ENCODE measurements at places on chromosomes 16 and 17.

DNA sequence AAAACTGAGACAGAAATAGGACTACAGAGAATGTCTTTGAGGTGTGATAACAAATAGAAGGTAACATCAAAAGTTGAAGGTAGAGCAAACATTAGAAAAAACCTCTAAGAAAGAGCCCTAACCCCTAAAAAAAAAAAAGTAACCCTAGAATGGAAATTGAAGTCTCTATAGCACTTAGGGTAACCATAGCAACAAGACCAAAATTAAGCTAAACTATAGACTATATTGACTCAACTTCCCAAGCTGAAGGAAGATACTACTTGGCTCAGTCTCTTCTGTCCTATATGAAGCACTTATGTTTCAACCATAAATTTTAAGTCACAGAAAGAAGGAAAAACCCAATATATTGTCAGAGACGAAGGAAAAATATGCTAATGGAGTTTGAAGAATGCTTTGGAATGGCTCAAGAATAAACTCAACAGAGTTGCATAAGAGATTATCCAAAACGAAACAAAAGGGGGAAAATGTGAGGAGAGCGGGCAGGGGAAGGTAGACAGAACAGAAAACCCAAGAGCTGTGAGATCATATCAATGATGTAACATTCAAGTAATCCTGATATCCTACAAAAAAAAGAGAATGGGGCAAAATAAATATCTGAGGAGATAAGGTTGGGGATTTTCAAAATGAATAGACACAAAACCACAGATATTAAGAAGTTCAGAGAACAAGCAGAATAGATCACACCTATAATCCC, 88.4 kb downstream of the USP32 start:
- DNase-seq: no peak

- DNase-seq: no peak
Measured at GRCh38 chr17:34249478-34249877, 5.6 kb upstream of the CCL2 start.

DNA sequence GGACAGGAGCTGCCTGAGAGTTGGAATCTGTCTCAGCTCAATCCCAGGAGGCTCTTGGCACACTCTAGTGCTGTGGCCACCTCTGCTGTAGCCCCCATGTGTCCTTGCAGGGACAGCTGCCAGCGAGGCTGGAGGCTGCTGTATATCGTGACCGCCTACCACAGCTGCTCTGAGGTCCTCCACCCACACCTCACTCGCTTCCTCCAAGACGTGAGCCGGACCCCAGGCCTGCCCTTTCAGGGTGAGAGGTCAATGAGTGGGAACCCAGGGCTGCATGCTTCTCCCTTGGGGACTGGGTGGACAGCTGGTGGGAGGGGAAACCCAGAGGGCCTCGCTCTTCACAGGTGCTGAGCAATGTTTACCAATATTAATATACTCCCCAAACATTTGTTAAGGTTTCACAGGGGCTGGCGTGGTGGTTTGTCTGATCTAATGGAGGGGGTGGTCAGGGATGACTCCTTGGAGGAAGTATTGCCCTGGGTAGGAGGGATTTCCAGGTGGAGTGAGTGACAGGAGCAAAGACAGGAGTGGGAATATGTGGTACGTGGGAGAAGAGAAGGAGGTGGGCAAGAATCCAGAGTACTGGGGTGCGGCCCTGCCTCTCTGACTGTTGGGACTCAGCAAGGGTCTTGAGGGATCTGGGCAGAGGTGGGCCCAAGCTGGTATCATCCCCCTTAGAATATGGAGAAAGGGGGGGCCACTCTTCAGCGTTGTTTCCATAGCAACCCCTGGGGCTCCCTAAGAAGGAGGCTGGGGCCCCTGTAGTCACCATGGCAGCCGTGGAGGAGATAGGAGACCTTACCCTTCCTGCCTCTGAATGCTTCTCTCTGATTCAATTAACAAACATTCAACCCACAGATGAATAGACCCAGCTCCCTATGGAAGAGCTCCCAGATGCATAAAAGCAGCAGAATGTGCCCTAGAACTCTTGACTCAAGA, 22.2 kb upstream of the ALKBH5 start:
- DNase-seq: no peak

- DNase-seq: no peak
Measured at GRCh38 chr16:9428355-9429005, 337.0 kb downstream of the HAPSTR1 start.

DNA sequence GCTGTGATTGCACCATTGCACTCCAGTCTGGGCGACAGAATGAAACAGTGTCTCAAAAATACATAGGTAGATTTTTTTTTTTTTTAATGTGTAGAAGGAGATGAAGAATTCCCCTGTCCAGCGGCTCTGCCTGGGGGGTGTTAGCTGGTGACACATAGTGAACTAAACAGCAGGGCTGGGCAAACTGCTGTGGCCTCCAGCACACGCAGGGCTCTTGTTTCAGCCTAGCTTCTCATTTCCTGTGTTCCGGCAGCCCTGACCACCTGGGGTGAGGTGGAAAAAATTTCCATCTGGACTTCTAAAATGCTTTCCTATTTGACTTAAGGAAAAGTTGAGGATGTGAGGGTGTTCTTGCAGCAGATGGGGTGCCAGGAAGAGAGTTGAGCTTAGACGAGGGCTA, 33.3 kb upstream of the RGS9 start:
- no peak for DNase-seq

DNA sequence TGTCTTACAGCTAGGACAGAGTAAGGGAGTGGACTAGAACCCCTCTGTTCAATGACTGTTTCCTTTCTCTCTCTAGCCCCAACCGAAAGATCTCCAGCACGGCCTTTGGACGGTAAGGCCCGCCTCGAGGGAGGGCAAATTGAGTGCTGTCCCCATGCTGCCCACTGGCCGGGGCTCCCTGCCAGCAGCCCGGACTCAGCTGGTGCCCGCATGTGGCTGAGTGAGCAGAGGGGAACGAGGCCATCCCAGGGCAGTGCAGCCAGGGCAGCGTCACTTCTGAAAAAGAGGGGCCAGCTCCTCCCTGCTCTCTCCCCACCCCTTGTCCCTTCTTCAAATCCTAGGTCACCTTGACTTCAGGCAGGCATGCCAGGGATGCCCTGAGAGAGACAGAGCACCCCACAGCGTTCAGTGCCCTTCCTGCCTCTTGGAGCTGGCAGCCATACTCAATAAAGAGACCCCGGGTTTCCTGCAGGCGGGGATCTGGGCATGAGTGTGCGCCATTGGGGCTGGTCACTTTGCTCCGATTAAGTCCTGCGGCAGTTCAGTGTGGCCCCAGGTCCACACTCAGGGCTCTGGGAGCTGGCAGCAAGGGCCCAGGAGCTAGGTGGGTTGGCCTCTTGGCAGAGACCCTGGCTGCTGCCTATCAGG, 130.9 kb downstream of the RAB11FIP4 start:
- DNase-seq: no peak

DNA sequence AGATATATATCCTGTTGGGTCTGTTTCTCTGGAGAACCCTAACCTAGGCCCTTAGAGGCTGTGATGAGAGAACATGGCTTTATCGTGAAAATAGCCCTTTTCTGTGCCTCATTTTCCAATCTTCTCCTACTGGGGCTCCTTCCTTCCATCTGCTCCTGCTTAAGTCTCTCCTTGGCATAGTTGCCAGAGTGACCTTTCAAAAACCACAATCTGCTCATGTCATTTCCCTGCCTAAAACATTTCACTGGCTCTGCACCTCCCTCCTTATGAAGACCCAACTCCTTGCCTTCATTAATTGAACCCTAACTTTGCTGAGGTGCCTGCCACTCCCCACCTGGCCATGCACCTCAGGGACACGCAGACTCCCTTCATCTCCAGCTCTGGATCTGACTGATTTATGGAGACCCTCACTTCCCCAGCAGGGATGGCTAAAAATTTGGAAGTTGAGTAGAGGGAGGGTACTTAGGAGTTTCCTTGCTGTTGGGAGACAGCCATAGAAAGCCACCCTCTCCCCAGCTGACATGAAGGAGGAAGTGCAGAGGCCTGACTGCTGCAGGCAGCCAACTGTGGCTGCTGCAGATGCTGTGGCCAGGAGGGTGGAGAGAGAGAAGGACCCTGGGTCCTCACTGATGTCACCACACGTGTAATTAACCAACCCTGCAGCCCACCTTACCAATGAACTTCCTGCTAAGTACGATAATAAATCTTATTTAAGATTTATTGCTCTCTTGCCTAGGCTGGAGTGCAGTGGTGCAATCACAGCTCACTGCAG, 6.3 kb upstream of the GGA2 start:
- DNase-seq: no peak

- DNase-seq: no peak
Measured at GRCh38 chr16:47774661-47775060, 313.5 kb downstream of the PHKB start.

DNA sequence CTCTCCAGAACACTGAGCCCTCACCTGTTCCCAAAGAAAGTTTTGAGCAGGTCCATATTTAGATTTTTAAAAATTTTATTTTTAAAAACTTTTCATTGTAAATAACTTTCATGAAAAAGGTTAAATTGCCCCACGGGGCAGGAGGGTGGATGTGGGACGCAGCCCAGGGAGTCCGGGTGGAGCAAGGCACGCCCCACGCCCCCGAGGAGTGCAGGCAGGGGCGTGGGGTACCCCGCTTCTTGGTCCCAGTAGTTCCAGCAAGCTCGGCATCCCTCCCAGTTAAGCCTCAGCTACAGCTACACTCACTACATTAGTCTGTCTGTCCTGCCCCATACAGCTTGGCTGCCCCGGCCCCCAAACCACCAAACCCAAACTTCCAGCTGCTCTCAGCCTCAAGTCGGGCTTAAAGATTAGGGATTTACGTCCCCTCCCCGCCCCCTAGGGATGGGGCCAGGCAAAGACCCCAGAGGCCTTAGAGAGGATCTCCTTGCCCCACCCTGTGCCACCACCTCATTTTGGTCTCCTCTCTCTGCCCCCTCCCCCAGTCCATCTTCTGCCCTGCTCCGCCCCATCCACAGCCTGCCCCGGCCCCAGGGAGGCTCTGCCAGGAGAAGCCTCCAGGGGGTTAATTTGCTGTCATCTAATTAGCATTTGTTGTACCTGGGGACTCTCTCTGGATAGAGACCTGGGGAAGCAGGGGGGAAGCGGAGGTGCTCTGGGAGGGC, 4.6 kb downstream of the FOXJ1 start:
- DNase-seq: no peak

GRCh38 chr17:29584452-29585079, 4.9 kb downstream of the GIT1 start:
- no peak for DNase-seq

DNA sequence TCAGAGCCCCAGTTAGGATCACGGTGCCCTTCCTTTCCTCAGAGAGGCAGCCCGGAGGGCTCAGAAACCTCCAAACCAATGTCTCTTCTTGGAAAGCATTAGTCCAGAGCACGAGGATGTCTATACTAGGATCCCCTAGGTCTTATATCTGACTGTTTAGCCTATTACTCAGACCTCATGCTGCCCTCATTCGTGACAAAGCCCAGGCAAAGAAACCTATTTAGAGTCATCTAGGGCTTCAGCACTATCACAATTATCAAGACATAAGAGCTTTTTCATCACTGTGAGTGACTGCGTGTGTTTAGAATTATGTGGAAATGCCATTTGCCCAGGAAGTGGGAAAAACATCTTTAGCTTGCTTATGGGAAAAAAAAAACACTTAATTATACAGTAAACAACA, 159.8 kb upstream of the NOL11 start:
- no peak for DNase-seq

- no peak for DNase-seq
Measured at GRCh38 chr17:55312852-55313251, 48.1 kb downstream of the HLF start.

DNA sequence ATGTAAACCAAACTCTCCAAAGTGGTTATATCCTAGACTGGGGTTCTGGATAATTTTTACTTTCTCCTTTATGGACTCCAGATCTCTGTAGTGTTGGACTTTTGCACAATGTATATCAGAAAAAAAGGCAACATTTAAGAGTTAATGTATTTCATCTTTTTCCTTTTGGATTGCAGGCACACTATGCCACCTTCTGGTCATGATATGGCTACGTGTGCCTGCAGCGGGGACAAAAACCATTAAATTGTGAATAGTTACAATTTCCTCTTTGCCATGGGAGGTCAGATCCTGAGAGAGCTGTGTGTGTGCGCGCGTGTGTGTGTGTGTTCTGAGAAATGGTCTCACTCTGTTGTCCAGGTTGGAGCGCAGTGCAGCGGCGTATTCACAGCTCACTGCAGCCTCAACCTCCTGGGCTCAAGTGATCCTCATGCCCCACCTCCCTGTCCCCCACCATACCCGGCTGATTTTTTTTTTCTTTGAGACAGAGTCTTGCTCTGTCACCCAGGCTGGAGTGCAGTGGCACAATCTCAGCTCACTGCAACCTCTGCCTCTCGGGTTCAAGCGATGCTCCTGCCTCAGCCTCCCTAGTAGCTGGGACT, 4.3 kb upstream of the SGF29 start:
- no peak for DNase-seq

GRCh38 chr16:79929260-79929965, 328.9 kb upstream of the MAF start:
- no peak for DNase-seq

DNA sequence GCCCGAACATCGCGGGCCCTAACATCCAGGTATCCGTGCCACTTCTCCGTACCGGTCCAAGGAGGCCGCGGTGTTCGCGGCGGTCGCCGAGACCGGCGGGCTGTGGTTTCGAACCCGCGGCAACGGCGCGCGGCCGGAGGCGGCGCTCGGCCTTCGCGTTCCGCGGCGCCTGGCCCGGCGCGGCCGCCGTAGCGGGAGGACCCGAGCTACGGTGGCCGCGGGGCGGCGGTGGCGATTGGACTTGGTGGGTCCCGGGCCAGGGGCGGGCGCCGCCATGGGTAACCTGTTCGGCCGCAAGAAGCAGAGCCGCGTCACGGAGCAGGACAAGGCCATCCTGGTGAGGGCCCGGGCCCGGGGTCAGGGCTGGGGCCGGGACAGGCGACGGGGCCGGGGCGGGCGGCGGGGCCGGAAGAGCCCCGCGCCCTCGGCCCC, at the start of gene CHMP6:
Gene CHMP6, plus strand, starts transcription at position 197 of the 432 bp plus-strand sequence. Its CDS starts 78 bp downstream, at position 275.
- DNase-seq: peak; percentile 42

DNA sequence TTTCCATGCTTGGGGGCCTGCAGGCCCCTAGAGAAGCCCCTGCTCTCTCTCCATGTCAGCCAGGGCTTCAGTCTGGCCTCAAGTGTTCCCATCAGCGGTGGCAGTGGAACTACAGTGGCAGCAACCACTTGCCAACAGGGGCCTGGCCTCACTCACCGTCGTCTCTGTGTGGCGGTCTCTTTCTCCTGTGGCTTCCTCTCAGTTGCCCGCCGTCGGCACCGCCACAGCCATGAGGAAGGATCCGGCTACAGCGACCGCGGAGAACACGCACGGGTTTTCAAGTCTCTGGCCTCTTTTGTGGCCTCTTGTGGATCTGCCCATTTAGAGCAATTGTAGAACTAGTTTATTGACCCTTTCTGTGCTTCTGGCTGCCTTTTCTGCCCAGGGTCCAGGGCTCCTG, 8.5 kb downstream of the ARMC7 start:
- no peak for DNase-seq

- no peak for DNase-seq
Measured at GRCh38 chr16:70713824-70714223, 28.0 kb upstream of the MTSS2 start.

- no peak for DNase-seq
Measured at GRCh38 chr16:88921591-88921990, 55.1 kb upstream of the PABPN1L start.

- DNase-seq: no peak
Measured at GRCh38 chr17:70484050-70484449, 314.7 kb downstream of the KCNJ2 start.

Measured in activated T-helper 1 cell treated with anti-CD3 and anti-CD28 coated beads, Interleukin-2, amount 50 U/mL, for 16 hours (primary cell).